Posterior vena cava (tissue), 2 donors: ENCODE measurements at places on chromosomes 11 and 22.

GRCh38 chr11:69485337-69486041 is 4.0 kb downstream of the LINC01488 start:
- peak; percentile 22 for DNase-seq

GRCh38 chr11:120332822-120333716 is 3.1 kb upstream of the ARHGEF12 start:
- DNase-seq = no peak

- DNase-seq = no peak
Measured at GRCh38 chr11:33674035-33674814, 26.4 kb downstream of the C11orf91 start.

- DNase-seq = peak; percentile 29
Measured at GRCh38 chr22:41023299-41023623, 69.1 kb upstream of the EP300 start.

DNA sequence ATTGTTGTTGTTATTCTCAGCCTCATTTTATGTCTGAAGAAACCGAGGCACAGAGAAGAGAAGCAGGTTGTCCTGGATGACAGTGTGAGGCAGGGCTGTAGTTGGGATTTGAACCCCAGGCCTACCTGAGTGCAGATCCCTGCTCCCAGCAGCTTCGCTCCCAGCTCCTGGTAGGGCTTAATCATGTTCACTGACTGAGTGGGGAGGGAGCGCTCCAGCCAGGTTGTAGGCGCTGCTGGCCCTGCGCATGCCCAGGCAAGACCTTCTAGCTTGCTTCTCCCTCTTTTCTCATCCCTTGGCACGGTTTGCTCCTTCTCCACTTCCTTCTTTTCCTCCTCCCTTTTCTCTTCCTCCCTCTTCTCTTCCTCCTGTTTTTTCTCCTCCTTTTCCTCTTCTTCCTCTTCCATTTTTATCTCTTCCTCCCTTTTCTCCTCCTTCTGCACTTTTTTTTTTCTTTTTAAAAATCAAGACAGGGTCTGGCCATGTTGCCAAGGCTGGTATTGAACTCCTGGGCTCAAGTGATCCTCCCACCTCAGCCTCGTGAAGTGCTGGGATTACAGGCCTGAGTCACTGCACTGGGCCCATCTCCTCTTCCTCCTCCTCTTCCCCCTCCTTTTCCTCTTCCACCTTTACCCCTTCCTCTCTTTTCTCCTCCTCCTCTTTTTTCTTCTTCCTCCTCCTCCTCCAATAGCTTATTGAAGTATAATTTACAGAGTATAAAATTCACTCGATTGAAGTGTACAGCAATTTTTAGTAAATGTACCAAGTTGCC is 109.3 kb downstream of the KIAA1671 start:
- DNase-seq = no peak
